ENCODE measurements at places on chromosomes 6 and 20.

- no peak for DNase-seq
Observed at GRCh38 chr6:3789018-3789895, 37.7 kb upstream of the PXDC1 start.

GRCh38 chr20:14113416-14113815 lies 118.1 kb downstream of the MACROD2 start:
- DNase-seq, result no peak

- no peak for DNase-seq
Observed at GRCh38 chr20:44959082-44959637, 1.0 kb downstream of the TOMM34 start.

- DNase-seq, result no peak
Observed at GRCh38 chr20:38764567-38765318, 16.5 kb downstream of the ACTR5 start.

GRCh38 chr20:49591217-49591865 lies 23.4 kb upstream of the PTGIS start:
- DNase-seq, result no peak

- DNase-seq, result no peak
Observed at GRCh38 chr20:61901392-61902220, 164.1 kb downstream of the TAF4 start.

DNA sequence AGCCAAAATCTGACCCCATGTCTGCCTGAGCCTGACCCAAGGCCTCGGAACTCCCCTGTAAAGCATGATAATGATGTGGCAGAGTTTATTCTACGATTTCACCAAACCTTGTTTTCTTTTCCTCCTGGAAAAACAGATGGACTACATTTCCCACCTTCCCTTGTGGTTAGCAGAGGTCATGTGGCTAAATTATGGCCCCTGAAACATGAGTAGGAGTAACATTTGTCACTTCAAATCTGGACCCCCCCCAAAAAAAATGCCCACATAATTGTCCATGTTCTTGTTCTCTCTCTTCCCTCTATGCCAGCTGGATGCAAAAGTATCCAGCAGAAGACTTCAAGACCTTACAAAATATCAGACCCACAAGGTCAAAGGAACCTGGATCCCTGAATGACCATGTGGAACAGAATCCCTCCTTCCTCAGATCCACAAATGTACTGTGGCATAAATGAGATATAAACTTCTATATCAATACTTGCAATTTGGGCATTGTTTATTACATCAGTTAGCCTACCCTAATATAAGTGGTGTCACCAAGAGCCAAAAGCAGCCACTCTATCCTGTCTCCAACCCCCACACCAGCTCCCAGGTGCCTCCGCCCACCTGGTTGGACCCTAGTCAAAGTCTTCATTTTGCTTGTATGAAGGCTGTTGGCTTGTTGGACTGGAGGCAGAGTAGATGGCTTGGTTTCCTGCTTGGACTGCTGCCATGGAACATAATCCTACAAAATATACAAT lies 1.4 kb downstream of the C20orf96 start:
- DNase-seq, result no peak

Measured in GM12892 (cell line).